Lung (tissue), 17 donors: ENCODE measurements at places on chromosomes 1 and 21. TPM values are rescaled to one million over a fixed set of nuclear protein-coding genes. Genes with fewer than 3 reads are reported as not detected.

Gene SPRR4
- not detected for total RNA-seq

DNA sequence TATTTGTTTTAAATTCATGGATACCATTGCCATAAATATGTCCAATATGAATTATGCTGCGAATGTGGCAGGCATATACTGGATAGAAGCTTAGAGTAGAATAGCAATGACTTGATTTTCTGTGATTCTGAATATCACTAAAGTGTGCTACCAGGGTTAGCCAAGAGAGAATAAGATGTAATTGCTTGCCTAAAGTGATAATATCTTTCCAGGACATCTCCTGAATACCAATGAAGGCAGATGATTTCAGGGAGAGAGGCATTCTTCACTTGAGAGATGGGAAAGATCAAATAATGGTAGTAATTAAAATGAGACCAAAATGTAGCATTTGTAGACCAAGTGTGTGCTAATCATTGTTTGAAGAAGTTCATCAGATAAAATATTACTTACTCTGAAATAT lies 53.4 kb upstream of the KIAA1614 start:
- H3K4me1 ChIP-seq = no peaks in the 10 kb centered on the region
- DNase-seq = no peak
- no peak overlapping the region for H3K27ac ChIP-seq
- no peaks in the 10 kb centered on the region for H3K27me3 ChIP-seq

DNA sequence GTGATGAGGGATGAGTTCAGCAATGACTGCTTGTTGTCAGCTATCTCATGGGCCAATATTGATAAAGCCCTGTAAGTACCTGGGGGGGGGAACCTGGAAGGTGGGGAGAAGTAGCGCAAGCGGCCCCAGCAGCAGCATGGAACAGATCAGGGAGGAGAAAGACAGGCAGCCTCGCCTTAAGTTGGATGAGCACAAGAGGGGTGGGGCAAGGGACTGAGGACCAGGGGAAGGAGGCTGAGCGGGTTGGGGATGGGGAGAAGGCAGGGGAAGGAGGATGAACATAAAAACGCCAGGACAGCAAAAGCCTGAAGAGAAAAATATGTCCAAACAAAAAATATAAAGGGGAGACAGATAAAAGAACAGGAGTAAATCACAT lies 70.6 kb downstream of the ALG14 start:
- H3K4me3 ChIP-seq = no peak overlapping the region
- no peaks in the 10 kb centered on the region for H3K36me3 ChIP-seq
- no peak for DNase-seq
- H3K27me3 ChIP-seq = no peaks in the 10 kb centered on the region

DNA sequence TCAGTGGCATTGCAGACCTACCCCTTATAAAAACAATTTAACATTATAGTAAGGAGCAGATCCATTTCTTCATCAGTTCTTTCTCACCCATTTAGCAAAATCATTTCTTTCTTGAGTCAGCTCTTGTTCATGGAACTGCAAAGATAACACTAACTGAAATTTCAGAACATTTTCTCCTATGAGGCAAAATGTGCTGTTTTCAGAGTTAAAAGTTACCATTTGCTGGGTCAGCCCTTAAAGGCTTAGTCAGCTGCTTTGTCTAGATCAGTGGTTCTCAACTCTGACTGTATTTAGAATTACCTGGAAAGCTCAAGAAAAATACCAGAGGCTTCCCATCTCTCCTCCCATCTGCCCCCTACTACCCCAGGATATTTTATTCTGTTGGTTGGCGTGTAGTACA lies 12.2 kb downstream of the METTL13 start:
- H3K27me3 ChIP-seq = no peaks in the 10 kb centered on the region
- no peak overlapping the region for H3K4me3 ChIP-seq
- no peak for DNase-seq
- no peak overlapping the region for H3K27ac ChIP-seq
- peaks cover 1% of the 10 kb centered on the region for H3K4me1 ChIP-seq

- H3K4me3 ChIP-seq = no peak overlapping the region
- no peaks in the 10 kb centered on the region for H3K4me1 ChIP-seq
- H3K27ac ChIP-seq = peak overlapping the region; percentile 33
- H3K27me3 ChIP-seq = no peaks in the 10 kb centered on the region
Measured at GRCh38 chr1:229325853-229326487, 16.9 kb downstream of the CCSAP start.

Gene IFI44L
- total RNA-seq = 6.2 TPM

Gene SLC30A2
- 0.51 TPM for total RNA-seq

Gene SELE
- 4.5 TPM for total RNA-seq

- H3K27me3 ChIP-seq = peaks cover 14% of the 10 kb centered on the region
- peak overlapping the region; percentile 91 for H3K27ac ChIP-seq
- H3K36me3 ChIP-seq = no peaks in the 10 kb centered on the region
- peak; percentile 91 for DNase-seq
- H3K4me3 ChIP-seq = peak overlapping the region; percentile 60
Measured at GRCh38 chr1:145960468-145961108, 2.8 kb upstream of the LIX1L start.

DNA sequence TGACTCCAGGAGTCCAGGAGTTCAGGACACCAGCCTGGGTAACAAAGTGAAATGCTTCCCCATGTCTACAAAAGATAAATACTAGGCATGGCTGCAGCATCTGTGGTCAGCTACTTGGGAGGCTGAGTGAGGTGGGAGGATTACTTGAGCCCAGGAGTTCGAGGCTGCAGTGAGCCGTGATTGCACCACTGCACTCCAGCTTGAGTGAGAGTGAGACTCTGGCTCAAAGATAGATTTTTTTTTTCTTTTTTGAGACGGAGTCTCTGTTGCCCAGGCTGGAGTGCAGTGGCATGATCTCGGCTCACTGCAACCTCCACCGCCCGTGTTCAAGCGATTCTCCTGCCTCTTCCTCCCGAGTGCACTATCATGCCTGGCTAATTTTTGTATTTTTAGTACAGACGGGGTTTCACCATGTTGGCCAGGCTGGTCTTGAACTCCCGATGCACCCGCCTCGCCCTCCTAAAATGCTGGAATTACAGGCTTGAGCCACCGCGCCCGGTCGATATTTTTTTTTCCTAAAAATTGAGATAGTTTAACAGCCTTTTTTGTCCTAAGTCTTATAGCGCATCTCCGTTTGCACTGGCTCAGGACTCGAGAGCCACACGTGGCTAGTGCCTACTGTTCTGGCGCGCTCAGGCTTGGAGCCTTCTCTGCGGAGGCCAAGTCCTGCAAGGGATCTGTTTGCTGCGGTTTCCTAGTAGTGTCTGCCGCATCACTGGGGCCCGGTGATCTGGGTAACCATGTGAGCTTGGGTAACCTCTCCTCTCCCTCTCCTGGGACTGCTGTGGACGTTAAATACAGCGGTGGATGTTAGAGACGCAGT lies 1.0 kb upstream of the MFN2 start:
- peaks cover 24% of the 10 kb centered on the region for H3K36me3 ChIP-seq
- DNase-seq = no peak
- no peaks in the 10 kb centered on the region for H3K27me3 ChIP-seq
- no peak overlapping the region for H3K4me3 ChIP-seq
- peaks cover 8% of the 10 kb centered on the region for H3K4me1 ChIP-seq
- H3K27ac ChIP-seq = peak overlapping the region; percentile 95

DNA sequence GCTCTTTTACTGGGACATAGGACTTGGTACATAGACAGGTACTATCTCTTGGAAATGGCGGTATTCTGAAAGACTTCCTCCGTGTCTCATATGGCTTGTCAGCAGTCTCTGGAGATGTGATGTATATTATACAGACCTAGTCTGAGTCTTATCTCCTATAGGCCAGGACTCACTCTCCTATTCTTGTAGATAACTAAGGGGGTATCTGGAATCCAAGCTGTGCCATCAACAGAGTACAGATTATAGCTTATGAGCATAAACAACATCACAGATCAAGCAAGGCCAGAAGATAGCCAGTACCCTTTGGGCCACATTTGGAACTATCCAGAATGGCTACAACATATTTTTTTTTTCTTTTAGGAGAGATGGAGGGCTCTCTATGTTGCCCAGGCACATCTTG lies 16.1 kb upstream of the RIMKLA start:
- H3K4me3 ChIP-seq = no peak overlapping the region
- no peaks in the 10 kb centered on the region for H3K27me3 ChIP-seq
- no peak overlapping the region for H3K27ac ChIP-seq
- H3K36me3 ChIP-seq = no peaks in the 10 kb centered on the region

DNA sequence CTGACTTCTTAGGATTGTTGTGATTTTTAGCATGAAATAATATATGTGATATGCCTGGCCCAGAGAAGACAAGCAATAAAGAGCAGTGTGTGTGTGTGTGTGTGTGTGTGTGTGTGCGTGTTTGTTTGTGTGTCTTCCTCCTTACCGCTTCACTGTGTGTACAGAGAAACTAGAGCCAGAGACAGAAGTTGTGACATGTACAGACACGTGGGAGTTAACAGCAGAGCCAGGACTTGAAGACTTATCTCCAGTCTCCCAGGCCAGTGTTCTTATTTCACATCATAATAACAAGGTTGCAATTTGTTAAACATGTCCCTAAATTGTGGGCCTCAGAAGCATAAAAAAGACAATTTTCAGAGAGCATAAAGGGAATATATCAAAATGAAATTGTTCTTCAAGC lies 192.0 kb upstream of the JUN start:
- peaks cover 4% of the 10 kb centered on the region for H3K4me1 ChIP-seq
- H3K36me3 ChIP-seq = no peaks in the 10 kb centered on the region
- H3K4me3 ChIP-seq = no peak overlapping the region
- H3K27ac ChIP-seq = no peak overlapping the region

- DNase-seq = no peak
- no peaks in the 10 kb centered on the region for H3K27me3 ChIP-seq
- H3K36me3 ChIP-seq = no peaks in the 10 kb centered on the region
Measured at GRCh38 chr1:8113262-8114220, 87.4 kb upstream of the ERRFI1 start.

- H3K27ac ChIP-seq = peak overlapping the region; percentile 37
- H3K4me1 ChIP-seq = peaks cover 19% of the 10 kb centered on the region
- no peak overlapping the region for H3K4me3 ChIP-seq
- peaks cover 15% of the 10 kb centered on the region for H3K36me3 ChIP-seq
- no peak for DNase-seq
- no peaks in the 10 kb centered on the region for H3K27me3 ChIP-seq
Measured at GRCh38 chr1:207815913-207816291, 64.0 kb downstream of the CD46 start.

- H3K4me1 ChIP-seq = no peaks in the 10 kb centered on the region
- H3K27ac ChIP-seq = no peak overlapping the region
- H3K27me3 ChIP-seq = no peaks in the 10 kb centered on the region
- H3K36me3 ChIP-seq = no peaks in the 10 kb centered on the region
Measured at GRCh38 chr1:104768466-104768865, 1018.8 kb downstream of the AMY1C start.

GRCh38 chr1:22416555-22417454 lies 34.8 kb upstream of the ZBTB40 start:
- no peak overlapping the region for H3K4me3 ChIP-seq
- H3K27me3 ChIP-seq = no peaks in the 10 kb centered on the region
- no peaks in the 10 kb centered on the region for H3K36me3 ChIP-seq
- no peak overlapping the region for H3K27ac ChIP-seq
- DNase-seq = peak; percentile 80

- no peak for DNase-seq
- peaks cover 5% of the 10 kb centered on the region for H3K36me3 ChIP-seq
- H3K27ac ChIP-seq = no peak overlapping the region
- no peak overlapping the region for H3K4me3 ChIP-seq
- no peaks in the 10 kb centered on the region for H3K27me3 ChIP-seq
- H3K4me1 ChIP-seq = peaks cover 4% of the 10 kb centered on the region
Measured at GRCh38 chr1:205595435-205595834, 36.4 kb downstream of the ELK4 start.

Gene UBASH3A
- total RNA-seq = 0.88 TPM

DNA sequence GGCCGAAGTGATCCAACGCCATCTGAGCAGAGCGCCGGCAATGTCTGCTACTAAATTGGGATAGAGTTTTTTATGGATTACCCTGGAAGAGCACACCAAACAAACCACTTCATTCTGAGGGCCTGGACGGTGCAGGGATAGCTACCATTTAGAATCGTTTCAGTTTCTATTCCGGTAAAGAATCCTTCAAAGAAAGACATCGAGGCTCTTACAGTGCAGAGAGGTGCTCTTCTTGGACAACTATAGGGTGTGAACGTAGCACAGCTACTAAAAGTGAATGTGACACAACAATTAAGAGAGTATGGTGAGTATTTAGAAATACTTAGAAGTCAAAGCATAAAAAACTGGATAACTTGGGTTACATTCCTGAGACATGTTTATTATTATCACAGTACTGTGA lies 16.1 kb downstream of the HIVEP3 start:
- H3K4me3 ChIP-seq = no peak overlapping the region
- peaks cover 9% of the 10 kb centered on the region for H3K4me1 ChIP-seq
- H3K27ac ChIP-seq = peak overlapping the region; percentile 50
- no peaks in the 10 kb centered on the region for H3K36me3 ChIP-seq
- DNase-seq = no peak

DNA sequence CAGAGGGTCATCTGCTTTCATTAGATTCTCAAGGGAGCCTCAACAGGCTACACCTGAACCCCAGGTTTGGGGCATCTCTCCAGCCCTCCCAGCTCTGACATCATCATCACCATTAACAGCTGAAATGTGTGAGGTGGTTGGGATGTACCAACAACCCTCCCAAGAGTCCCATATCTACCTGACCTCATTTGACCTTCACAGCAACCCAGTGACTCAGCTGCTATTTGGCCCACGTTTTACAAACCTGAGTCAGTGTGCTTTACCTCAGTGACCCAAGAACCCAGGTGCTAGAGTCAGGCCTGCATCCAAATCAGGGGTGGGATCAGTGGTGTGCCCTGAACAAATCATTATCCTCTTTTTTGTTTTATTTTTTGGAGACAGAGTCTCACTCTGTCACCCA lies 53.3 kb upstream of the TINAGL1 start:
- H3K27me3 ChIP-seq = no peaks in the 10 kb centered on the region
- no peaks in the 10 kb centered on the region for H3K36me3 ChIP-seq
- H3K4me1 ChIP-seq = no peaks in the 10 kb centered on the region
- H3K4me3 ChIP-seq = no peak overlapping the region
- H3K27ac ChIP-seq = peak overlapping the region; percentile 19

Gene MPL
- 0.63 TPM for total RNA-seq

GRCh38 chr1:167469280-167469965 lies 48.9 kb downstream of the CD247 start:
- no peak for DNase-seq
- H3K4me1 ChIP-seq = no peaks in the 10 kb centered on the region
- no peak overlapping the region for H3K4me3 ChIP-seq
- no peaks in the 10 kb centered on the region for H3K36me3 ChIP-seq
- H3K27ac ChIP-seq = no peak overlapping the region

Gene PEX14
- total RNA-seq = 18.2 TPM

Gene KCNJ6
- 0.03 TPM for total RNA-seq

GRCh38 chr1:183144752-183145151 lies 41.3 kb upstream of the LAMC2 start:
- H3K27ac ChIP-seq = no peak overlapping the region
- H3K4me1 ChIP-seq = peaks cover 4% of the 10 kb centered on the region
- DNase-seq = no peak

- no peak overlapping the region for H3K27ac ChIP-seq
- H3K27me3 ChIP-seq = no peaks in the 10 kb centered on the region
- no peak overlapping the region for H3K4me3 ChIP-seq
- no peaks in the 10 kb centered on the region for H3K36me3 ChIP-seq
- DNase-seq = peak; percentile 44
Measured at GRCh38 chr1:38213646-38214434, 167.2 kb upstream of the POU3F1 start.
